ENCODE measurements at places on chromosomes 6 and 20. TPM values are rescaled to one million over a fixed set of nuclear protein-coding genes. Genes with fewer than 3 reads are reported as not detected.

DNA sequence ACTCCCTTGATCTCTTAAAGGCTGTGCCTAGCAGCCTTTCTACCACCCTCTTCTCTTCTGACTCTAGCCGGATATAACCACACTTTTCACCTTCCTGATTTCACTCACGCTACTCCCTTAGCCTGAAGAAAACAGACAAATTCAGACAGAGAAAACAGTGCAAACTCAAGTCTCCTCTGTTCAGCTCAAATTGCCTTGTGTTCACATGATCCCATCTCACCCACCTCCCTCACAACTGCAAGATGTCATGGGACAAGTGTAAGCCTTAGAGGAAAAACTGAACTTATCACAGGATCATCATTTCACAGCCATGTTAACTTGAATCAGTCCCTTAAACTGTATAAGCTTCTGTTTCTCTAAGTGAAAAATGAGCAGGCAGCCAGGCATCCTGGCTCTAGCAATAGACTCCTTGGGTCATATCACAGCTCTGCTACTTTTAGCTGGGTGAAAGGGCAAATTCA lies 66.5 kb upstream of the TENT5A start:
- H3K36me3 ChIP-seq, result no peaks in the 10 kb centered on the region
- DNase-seq, result no peak
- H3K4me1 ChIP-seq, result no peaks in the 10 kb centered on the region
- H3K27me3 ChIP-seq, result no peaks in the 10 kb centered on the region
- H3K27ac ChIP-seq, result no peak overlapping the region

GRCh38 chr6:20906945-20907344 lies 372.7 kb downstream of the CDKAL1 start:
- peaks cover 40% of the 10 kb centered on the region for H3K36me3 ChIP-seq
- DNase-seq, result no peak
- H3K27me3 ChIP-seq, result no peaks in the 10 kb centered on the region
- H3K27ac ChIP-seq, result no peak overlapping the region

- H3K36me3 ChIP-seq, result no peaks in the 10 kb centered on the region
- no peak overlapping the region for H3K4me3 ChIP-seq
- no peaks in the 10 kb centered on the region for H3K4me1 ChIP-seq
- no peak for DNase-seq
- H3K27me3 ChIP-seq, result no peaks in the 10 kb centered on the region
Observed at GRCh38 chr20:32607727-32608663, 22.9 kb upstream of the NOL4L start.

DNA sequence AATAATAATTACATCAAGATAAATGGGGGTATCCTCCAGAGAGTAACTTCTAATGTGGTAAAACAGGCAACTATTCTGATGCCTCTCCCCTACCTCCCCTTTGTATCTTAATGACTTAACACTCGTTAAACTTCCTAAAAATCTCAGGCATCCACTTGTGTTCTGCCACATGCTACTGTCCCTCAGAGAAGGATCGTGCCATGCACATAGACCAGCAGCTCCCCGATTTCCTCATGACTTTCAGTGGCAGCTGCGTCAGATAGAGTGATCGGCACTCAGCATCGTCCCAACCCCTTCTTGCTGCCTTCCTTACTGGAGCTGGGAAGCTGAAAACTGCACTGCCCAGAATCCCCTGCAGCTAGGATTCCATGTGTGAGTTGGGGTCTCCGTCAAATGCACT lies 32.1 kb downstream of the RIPOR2 start:
- no peak for DNase-seq
- H3K27ac ChIP-seq, result peak overlapping the region; percentile 95
- peaks cover 93% of the 10 kb centered on the region for H3K4me1 ChIP-seq
- H3K27me3 ChIP-seq, result no peaks in the 10 kb centered on the region

GRCh38 chr20:3697588-3698305 lies 14.7 kb downstream of the SIGLEC1 start:
- no peak for DNase-seq
- no peak overlapping the region for H3K4me3 ChIP-seq
- H3K36me3 ChIP-seq, result no peaks in the 10 kb centered on the region
- H3K4me1 ChIP-seq, result no peaks in the 10 kb centered on the region

DNA sequence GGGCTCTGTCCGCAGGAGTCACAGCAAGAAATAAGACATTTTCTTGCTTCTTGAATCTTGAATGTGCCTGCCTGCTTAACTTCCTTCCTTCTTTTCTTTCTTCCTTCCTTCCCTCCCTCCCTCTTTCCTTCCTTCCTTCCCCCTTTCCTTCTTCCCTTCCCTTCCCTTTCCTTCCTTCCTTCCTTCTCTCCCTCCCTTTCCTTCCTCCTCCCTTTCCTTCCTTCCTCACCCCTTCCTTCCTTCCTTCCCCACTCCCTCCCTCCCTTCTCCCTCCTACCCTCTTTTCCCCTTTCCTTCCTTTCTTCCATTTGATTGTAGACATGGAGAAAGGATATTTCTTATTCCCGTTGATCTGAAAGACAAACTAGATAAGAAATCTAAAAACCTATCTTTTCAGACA lies 436.8 kb upstream of the AGPAT4 start:
- H3K27me3 ChIP-seq, result no peaks in the 10 kb centered on the region
- H3K27ac ChIP-seq, result no peak overlapping the region
- DNase-seq, result no peak
- no peaks in the 10 kb centered on the region for H3K36me3 ChIP-seq

Gene C6orf141
- 0.86 TPM for total RNA-seq

Gene TAAR9
- not detected for total RNA-seq
